ENCODE measurements at places on chromosomes 7 and 10. TPM values are rescaled to one million over a fixed set of nuclear protein-coding genes. Genes with fewer than 3 reads are reported as not detected.

The PAX4 gene
- total RNA-seq, result not detected

The FGL2 gene
- 1.0 TPM for total RNA-seq

The TET1 gene
- 3.1 TPM for total RNA-seq

The RTKN2 gene
- total RNA-seq, result 4.7 TPM

The TMEM178B gene
- 87.0 TPM for total RNA-seq

The LRRTM3 gene
- total RNA-seq, result not detected

The TAC1 gene
- 0.10 TPM for total RNA-seq

The GIMAP5 gene
- total RNA-seq, result 0.20 TPM

The VAX1 gene
- not detected for total RNA-seq

The C10orf95 gene
- 0.25 TPM for total RNA-seq

The NFE2L3 gene
- total RNA-seq, result 94.1 TPM

The STK17A gene
- total RNA-seq, result 97.4 TPM

The CRPPA gene
- total RNA-seq, result 4.5 TPM

The AHR gene
- total RNA-seq, result 214 TPM
